CD4-positive, alpha-beta T cell treated with Interleukin-10 for 1 hour (primary cell): ENCODE measurements at places on chromosomes 3 and 15.

- DNase-seq = no peak
Measured at GRCh38 chr3:171972871-171973348, 66.5 kb upstream of the FNDC3B start.

DNA sequence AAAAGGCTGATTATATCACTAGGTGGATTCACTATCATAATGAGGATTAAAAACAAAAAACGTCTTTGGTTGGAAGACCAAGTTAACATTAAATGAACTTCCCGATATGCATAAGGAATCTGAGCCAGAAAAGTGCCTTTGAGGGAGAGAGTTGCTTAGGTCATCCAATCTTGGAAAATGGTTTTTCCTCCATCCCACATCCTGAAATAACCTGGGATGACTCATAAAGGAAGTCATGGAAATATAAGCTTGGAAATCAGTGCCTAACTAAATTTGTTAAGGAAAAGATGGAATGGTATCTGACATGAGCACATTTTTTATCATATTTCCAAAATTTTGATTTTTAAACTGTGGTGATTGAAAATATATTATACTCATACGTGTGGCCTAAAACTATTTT is 66.0 kb downstream of the KBTBD8 start:
- DNase-seq = no peak

DNA sequence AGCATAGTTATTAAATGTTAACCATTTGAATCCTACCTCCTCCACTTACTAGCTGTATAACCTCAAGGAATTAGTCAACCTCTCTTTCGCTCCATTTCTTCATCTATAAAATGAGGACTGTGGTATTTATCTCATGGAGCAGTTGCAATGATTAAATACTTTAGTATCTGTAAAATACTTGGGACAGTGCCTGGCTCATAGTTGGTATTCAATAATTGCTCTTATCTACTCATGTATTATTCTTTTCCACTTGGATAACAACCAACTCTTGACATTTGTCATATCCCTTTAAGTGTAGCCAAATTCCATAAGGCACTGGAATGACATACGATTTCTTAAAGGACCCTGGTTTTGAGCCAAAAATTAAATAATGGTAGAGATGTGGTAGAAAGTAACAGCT is 72.0 kb downstream of the FSIP1 start:
- no peak for DNase-seq

DNA sequence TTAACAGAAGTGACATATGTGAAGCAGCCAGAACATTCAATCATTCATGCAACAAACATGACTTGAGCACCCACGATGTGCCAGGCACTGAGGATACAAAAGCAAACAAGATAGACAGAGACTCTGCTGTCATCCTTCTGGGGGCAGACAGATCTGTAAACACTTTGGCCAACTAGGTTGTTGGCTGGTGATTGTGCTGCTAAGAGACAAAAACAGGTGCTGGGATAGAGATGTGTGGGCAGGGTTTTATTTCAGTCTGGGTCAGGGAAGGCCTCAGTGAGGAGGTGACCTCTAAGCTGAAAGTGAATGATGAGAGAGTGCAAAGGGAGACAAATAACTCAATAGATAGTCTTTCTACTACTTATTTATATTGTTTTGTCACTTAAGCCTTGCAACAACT is 147.0 kb upstream of the VEPH1 start:
- DNase-seq = no peak

DNA sequence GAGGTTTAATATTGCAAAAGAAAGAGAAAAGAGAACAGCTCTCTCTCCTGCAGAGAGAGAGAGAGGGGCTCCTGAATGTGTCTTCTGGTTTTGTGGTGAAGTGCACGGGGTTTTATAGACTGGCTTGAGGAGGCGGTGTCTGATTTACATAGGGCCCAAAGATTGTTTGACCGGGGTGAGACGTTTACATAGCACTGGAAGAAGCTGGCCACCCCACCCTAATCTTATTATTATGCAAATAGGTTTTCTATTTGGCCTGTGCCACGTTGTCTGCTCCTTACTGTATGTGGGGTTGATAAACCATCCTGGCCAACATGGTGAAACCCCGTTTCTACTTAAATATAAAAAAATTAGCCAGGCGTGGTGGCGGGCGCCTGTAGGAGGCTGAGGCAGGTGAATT is 268.6 kb downstream of the SV2B start:
- no peak for DNase-seq

- DNase-seq = no peak
Measured at GRCh38 chr15:59401824-59402569, 29.3 kb upstream of the MYO1E start.

DNA sequence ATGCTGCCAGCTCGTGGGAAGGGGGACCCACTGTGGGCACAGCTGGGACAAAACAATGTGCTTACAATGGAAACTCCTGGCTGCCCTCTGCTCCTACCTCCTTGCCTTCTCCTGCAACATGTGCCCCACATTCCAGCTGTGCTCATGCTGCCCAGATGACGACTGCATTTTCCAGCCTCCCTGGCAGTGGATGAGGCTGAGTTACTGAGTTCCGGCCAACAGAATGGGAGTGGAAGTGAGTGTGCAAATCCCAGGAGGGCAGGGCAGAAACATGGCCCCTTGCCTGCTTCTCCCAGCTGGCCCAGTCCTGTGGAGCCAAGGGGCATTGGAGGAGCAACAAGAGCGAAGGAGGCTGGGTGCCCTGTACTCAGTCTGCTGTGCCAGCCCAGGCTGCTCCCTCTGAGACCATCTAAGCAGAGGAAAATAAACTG is 17.1 kb downstream of the KLF15 start:
- no peak for DNase-seq

DNA sequence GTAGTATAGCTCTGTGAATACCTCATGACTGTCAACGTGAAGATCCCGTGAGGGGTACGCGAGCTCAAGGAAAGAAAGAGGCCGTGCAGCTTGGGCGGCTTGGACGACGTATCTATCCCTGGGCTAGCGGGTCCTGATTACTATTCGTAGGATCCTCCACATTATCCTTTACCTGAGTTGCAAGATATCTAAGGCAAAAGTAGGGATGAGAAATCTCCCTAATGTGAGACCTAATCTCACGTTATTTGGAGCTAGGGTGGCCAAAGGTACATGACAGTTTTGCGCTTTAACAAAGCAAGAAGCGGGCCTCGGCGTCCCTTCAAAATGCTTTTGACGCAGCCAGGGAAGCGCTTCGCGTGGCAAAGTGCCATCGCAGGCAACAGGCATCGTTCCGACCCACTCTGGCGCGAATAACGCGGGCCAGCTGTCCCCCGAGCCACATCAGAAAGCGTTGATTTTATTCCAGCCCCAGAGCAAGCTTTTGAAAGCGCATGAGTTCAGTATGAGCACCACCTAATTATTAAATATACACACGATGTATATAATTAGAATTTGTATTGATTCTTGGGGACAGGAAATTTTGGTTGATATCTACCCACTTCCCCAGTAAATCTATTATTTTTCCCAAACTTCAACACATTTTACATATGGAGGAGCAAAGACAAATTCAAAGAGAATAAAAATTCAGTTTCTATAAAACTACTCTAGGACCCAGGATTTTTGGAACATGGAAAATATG is 2.5 kb upstream of the EOMES start:
- DNase-seq = no peak

DNA sequence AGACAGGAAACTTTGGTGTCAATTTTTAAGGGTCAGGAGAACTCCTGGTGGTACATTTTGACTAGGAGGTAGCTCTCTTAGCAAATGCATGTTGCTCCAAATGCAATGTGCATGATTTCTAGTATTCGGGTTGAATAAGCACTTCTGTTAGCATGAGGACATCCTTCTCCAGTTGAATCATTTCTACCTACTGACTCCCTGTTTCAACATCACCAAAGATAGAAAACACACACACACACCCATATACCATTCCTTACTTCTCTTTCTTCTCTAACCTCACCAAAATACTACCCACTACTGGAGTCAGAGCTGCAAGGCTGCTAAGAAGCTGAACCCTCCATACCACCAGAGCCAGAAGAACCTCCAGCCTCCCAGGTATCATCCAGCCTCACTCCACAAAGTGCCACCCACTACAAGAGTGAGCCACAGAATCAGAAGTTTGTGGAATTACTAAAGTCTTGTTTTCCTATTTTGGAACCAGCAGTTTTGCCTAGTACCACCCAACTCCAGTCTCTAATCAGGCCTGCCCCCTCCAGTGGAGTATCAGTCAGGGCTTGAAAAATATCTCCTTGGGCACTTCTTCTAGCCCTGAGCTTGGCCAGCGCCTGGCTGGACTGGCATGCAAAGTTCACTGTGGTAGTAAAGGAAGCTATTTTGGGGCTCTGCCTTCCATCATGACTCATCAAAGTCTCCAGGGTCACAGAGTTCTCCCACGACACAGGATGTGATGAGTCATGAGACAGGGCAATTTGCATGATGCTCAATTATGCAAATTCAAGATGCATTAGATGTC is 110.3 kb downstream of the CYP19A1 start:
- no peak for DNase-seq

GRCh38 chr3:140896997-140897396 is 44.6 kb upstream of the SLC25A36 start:
- DNase-seq = no peak

DNA sequence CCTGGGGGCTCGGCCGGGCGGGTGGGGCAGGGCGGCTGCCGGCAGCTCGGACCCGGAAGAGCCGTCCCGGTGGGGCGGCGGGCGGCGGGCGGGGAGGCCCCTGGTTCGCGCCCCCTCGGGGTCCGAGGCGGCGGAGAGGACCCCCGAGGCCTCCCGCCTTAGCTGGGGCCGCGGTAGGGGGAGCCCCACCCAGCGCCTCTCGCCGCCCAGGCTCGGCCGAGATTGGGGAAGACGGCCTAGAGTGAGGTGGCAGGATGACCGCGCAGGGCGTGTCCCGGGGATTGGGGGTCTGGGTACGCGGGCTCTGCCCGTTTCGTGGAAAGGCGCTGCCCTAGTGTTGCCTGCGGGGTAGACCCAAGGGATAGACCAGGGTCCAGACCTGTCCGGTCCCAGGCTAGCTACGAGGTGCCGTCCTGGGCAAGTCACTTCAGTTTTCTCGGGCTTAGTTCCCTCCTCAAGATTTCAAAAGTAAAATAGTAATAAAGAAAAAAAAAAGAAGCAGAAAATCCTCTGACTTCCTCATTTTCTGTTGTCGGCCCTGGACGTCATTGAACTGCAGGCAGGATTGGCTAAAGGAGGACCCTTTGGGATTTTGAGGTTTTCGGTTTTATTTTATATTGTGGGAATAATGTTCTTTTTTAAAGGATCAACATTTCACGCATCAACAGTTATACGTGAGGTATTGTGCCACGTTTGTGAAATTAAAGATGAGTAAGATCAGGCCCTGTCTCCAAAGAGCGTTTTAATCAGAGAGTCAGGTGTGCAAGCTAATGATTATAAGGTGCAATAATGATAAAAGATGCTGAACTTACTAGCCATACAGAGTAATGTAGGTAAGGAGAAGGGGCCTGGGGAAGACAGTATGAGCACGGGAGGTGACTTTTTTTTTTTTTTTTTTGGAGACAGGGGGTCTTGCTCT is 679 bp downstream of the IQGAP1 start:
- peak; percentile 66 for DNase-seq

- no peak for DNase-seq
Measured at GRCh38 chr15:78076231-78077052, 1.1 kb downstream of the TBC1D2B start.

- peak; percentile 41 for DNase-seq
Measured at GRCh38 chr3:56753206-56753820, 48.4 kb downstream of the ARHGEF3 start.

GRCh38 chr3:63351159-63352007 is 73.3 kb downstream of the SYNPR start:
- peak; percentile 15 for DNase-seq

- no peak for DNase-seq
Measured at GRCh38 chr3:128374746-128375445, 91.8 kb downstream of the DNAJB8 start.

GRCh38 chr3:15500107-15500724 is 21.3 kb downstream of the COLQ start:
- DNase-seq = no peak

DNA sequence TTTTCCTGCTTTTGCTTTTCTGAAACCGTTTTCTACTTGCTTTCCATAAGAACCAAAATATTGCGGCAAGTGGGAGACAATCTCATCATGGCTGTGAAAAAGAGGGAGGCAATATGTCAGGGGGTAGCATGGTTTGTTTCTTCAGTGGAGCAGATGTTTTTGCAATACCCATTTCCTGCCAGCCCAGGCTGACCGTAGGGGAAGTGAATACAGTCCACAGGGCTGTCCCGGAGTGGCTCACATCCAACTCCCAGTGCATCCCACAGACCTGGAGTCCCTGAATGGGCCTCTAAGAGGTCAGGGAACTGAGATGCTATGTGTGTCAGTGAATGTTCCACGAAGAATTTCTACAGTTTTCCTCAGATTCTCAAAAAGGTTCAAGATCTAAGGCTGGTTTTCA is 69.6 kb downstream of the EPHB1 start:
- DNase-seq = no peak

GRCh38 chr3:78895528-78895927 is 872.3 kb downstream of the ROBO1 start:
- no peak for DNase-seq

DNA sequence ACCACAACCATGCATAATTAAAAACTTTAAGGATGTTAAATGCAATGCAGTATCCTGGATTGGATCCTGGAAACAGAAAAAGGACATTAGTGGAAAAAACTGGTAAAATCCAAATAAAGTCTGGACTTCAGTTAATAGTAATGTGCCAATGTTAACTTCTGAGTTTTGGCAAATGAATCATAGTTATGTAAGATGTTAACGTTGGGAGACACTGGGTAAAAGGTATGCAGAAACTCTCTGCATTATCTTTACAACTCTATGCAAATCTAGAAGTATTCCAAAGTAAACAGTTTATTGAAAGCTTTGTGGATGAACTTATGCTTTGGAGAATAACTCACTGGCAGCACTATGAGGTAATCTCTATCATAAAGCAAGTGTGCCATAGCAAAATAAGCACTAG is 357.4 kb downstream of the RORA start:
- no peak for DNase-seq

DNA sequence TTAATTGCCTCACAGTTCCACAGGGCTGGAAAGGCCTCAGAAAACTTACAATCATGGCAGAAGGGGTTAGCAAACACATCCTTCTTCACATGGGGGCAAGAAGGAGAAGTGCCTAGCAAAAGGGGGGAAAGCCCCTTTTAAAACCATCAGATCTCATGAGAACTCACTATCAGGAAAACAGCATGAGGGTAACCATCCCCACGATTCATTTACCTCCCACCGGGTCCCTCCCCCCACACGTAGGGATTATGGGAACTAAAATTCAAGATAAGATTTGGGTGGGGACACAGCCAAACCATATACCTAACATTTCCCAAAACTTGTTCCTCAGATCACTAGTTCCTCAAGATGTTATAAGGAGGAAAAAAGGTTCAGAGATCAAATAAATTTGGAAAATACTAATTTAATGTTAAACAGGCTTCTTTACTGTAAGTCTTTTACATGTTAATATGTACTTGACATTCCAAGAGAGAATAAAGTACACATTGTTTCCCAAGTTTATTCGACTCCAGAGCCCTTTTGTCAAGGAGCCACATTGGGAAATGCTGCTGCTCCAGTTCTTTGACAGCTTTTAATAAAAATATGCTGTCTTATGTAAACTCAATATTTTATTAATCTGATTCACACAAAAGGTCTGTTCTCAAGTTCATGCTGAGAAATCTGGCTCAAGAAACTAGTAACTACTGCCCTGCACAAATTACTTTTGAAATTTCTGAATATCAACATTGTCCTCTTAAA is 17.8 kb downstream of the HERC1 start:
- DNase-seq = no peak
